HFFc6 (cell line): ENCODE measurements at places on chromosomes 3 and 15. TPM values are rescaled to one million over a fixed set of nuclear protein-coding genes. Genes with fewer than 3 reads are reported as not detected.

DNA sequence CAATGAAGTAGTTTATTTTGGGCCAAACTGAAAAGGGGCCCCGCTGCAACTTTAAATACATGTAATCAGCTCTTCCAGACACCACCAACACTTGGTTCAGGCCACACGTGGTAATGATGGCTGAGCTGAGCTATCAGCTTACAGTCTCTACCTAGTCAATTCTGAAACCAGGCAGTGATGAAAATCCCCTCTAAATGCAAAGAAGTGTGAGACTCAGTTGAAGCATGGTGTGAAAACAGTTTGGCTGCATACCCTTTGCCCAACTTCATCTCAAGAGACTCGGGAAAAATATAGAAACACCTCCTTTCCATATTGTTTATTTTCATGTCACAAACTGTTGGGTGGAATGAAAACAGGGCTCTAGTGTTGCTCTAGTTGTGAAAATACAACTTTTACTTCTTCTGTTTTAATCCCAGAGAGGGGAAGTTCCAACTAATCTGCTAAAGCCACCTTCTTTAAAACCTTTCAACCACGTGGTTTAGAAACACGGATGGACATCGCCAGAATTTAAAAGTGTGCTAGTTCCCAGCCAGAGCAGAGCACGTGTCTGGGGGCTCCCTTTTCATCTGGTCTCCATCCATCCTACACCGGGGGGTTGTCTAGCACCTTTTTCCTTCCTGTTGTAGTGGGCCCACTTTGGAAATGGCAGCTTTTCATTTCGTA lies 229.1 kb downstream of the EPHB1 start:
- no peak overlapping the region for H3K4me3 ChIP-seq
- H3K4me1 ChIP-seq, result no peaks in the 10 kb centered on the region
- H3K36me3 ChIP-seq, result no peaks in the 10 kb centered on the region
- no peak overlapping the region for H3K27ac ChIP-seq
- no peak for DNase-seq

DNA sequence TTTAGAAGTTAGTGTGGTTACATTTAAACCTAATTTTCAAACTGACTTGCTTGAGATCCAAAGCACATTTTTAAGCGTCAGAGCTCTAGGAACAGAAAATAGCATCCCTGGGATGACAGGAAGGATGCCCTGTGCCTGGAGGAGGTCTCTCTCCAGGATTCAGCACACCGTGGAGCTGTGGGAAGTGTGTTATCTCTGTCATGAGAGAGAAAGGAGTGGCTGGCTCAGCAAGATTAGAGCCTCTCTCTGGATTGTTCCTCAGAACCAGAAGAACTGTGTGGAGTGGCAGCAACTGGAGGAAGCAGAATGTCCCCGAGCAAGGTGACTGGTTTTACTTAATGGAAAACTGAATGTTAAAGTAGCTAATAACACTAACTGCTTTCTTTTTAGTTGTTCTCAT lies 233.6 kb upstream of the TGFBR2 start:
- DNase-seq, result no peak
- no peak overlapping the region for H3K4me3 ChIP-seq
- H3K36me3 ChIP-seq, result no peaks in the 10 kb centered on the region
- H3K4me1 ChIP-seq, result peaks cover 30% of the 10 kb centered on the region
- no peaks in the 10 kb centered on the region for H3K27me3 ChIP-seq
- no peak overlapping the region for H3K27ac ChIP-seq

DNA sequence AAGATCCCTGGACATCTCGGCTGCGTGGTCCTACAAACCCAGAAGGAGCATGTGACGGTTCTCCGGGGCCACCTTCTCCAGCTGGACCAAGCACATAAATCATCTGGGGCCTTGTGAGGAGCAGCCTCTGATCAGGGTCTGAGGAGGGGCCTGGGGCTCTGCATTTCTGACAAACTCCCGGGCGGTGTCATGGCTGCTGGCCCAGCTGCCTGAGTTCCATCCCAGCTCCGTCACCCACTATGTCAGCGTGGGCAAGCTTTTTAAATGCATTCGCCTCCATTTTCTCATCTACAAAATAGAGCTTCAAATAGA lies 126.3 kb upstream of the MEF2A start:
- H3K4me3 ChIP-seq, result no peak overlapping the region
- no peaks in the 10 kb centered on the region for H3K36me3 ChIP-seq
- H3K27ac ChIP-seq, result no peak overlapping the region
- H3K4me1 ChIP-seq, result peaks cover 22% of the 10 kb centered on the region
- no peak for DNase-seq

GRCh38 chr15:56038015-56038414 lies 44.6 kb upstream of the NEDD4 start:
- peaks cover 49% of the 10 kb centered on the region for H3K4me1 ChIP-seq
- H3K36me3 ChIP-seq, result no peaks in the 10 kb centered on the region
- H3K4me3 ChIP-seq, result no peak overlapping the region
- peak; percentile 67 for DNase-seq
- H3K27ac ChIP-seq, result peak overlapping the region; percentile 64

- no peaks in the 10 kb centered on the region for H3K4me1 ChIP-seq
- H3K27me3 ChIP-seq, result peaks cover 24% of the 10 kb centered on the region
- H3K36me3 ChIP-seq, result no peaks in the 10 kb centered on the region
- no peak overlapping the region for H3K27ac ChIP-seq
- no peak for DNase-seq
- no peak overlapping the region for H3K4me3 ChIP-seq
These were observed 94.1 kb upstream of the ATP2B2 start for GRCh38 chr3:10599444-10599843.

LYZL4 gene
- total RNA-seq, result not detected in 3 replicates

- peak overlapping the region; percentile 62; the same call in 1 of the 2 replicates for H3K27ac ChIP-seq
- DNase-seq, result no peak
- peaks cover 52% of the 10 kb centered on the region for H3K4me1 ChIP-seq
- no peaks in the 10 kb centered on the region for H3K36me3 ChIP-seq
- no peak overlapping the region for H3K4me3 ChIP-seq
- peaks cover 4% of the 10 kb centered on the region for H3K27me3 ChIP-seq
These were observed 90.8 kb downstream of the SLCO3A1 start for GRCh38 chr15:91944331-91944730.

- H3K27ac ChIP-seq, result peak overlapping the region; percentile 29; the same call in 1 of the 2 replicates
- DNase-seq, result no peak
- peak overlapping the region; percentile 77 for H3K4me3 ChIP-seq
- peaks cover 26% of the 10 kb centered on the region for H3K4me1 ChIP-seq
- peaks cover 23% of the 10 kb centered on the region for H3K27me3 ChIP-seq
These were observed 792 bp downstream of the SHF start for GRCh38 chr15:45186771-45187577.

CFAP100 gene
- total RNA-seq, result not detected in 3 replicates

UTS2B gene
- 0.33 to 1.3 TPM (median 0.92 TPM) in 3 replicates for total RNA-seq

GRCh38 chr3:185084901-185085300 lies 68.0 kb downstream of the C3orf70 start:
- H3K27ac ChIP-seq, result no peak overlapping the region
- peaks cover 14% of the 10 kb centered on the region for H3K27me3 ChIP-seq
- H3K36me3 ChIP-seq, result no peaks in the 10 kb centered on the region
- no peak overlapping the region for H3K4me3 ChIP-seq
- peaks cover 43% of the 10 kb centered on the region for H3K4me1 ChIP-seq

FAM107A gene
- total RNA-seq, result 0.11 TPM in 1 of 2 replicates, not detected in the other

DNA sequence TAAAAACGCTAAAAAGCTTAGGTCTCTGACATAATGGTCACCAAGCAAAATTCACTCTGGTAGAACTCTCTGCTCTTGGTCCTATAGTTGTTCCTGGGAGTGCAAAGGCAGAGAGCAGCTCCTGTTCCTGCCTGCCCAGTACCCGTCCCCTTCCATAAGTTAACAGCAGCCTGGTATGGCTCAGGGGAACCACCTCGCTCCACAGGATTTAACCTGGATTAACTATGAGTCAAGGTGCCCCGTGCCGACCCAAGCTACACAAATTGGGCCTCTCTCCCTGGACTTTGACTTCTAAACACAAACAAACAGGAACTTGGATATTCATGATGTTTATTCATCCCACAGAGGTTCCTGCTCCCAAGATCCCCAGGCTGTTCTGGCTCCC lies 32.1 kb downstream of the SCAP start:
- H3K4me1 ChIP-seq, result peaks cover 21% of the 10 kb centered on the region
- H3K27me3 ChIP-seq, result no peaks in the 10 kb centered on the region; the same call in none of the 2 replicates
- peak overlapping the region; percentile 82 for H3K27ac ChIP-seq
- no peak for DNase-seq
- H3K36me3 ChIP-seq, result peaks cover 7% of the 10 kb centered on the region
- peak overlapping the region; percentile 29; the same call in 1 of the 2 replicates for H3K4me3 ChIP-seq

DNA sequence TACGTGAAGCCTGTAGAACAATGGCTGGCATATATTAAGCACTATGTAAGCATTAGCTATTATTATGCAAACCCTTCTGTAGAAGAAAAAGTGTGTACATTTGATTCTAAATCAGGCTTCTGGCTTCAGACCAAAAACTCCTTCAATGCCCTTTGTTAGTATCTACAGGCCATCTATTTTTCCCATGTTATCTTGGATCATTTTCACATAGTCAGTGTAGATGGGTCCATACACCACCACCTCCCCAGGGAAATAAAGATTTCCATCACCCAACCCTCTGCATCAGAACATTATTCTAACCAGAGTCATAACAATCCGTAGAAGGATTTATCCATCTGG lies 8.0 kb upstream of the KLHL6 start:
- no peak for DNase-seq
- H3K36me3 ChIP-seq, result no peaks in the 10 kb centered on the region
- H3K4me3 ChIP-seq, result no peak overlapping the region
- peaks cover 21% of the 10 kb centered on the region for H3K27me3 ChIP-seq
- no peaks in the 10 kb centered on the region for H3K4me1 ChIP-seq

DNA sequence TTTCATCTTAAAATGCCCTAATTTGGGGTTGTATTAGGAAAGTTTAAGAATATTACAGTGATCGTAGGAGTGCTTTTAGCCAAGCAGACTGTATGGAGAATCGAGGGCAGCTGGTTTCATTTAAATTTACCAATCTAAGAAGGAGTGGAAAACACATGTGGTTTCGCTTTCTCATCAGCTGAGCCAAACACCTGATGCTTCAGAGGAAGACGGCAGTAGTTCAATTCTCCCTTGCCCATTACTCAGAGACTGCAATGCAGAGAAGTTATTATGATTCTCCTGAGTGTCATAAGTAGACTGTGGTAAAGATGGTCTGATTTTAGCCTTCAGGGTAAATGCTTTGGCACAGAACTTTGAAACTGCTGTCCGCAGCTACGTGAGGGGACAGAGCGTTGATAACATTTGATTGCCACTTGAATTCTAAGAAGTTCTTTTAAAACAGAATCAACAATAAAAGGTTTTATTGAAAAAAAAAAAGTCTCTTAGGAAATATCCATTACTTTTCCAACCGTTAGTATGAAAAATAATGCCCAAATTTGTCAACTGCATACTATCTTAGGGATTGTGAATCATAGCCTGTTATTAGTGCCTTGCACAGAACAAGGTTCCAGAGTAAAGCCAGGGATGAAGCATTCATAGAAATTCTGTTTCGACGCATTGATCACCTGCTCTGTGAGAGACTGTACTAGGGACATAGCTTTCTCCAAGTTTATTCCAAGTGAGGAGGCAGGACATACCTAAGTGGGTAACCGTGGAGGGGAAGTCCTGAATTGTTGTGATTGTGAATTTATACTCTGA lies 25.6 kb downstream of the LYSMD4 start:
- H3K36me3 ChIP-seq, result 0 out of 2 replicates have a peak, but pooled peaks cover 13% of the 10 kb centered on the region
- H3K27me3 ChIP-seq, result no peaks in the 10 kb centered on the region; the same call in none of the 2 replicates
- H3K4me1 ChIP-seq, result peaks cover 53% of the 10 kb centered on the region
- peak overlapping the region; percentile 85 for H3K4me3 ChIP-seq

DNA sequence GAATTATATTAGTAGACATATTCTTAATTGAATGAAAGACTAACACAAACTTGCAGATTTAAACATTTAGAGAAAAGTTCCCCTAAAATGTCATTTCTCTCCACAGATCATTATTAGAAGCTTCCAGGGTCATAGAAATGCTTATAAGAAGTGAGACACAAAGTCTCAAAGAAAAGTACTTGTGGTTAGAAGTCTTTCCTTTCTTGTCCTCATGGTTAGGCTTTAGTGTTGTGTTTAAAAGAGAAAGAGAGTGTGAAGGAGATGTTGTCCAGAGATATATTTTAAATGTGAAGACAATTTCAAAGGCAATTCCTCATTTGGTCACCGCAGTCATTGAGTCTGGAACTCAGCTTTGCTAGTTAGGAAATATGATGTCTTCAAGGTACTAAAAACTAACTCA lies 230.4 kb upstream of the ARPP21 start:
- H3K36me3 ChIP-seq, result peaks cover 4% of the 10 kb centered on the region; the same call in 1 of the 2 replicates
- H3K4me1 ChIP-seq, result no peaks in the 10 kb centered on the region
- H3K4me3 ChIP-seq, result no peak overlapping the region
- H3K27ac ChIP-seq, result no peak overlapping the region
- no peaks in the 10 kb centered on the region for H3K27me3 ChIP-seq

CLDN16 gene
- 0.06 TPM in 1 of 3 replicates, not detected in the others for total RNA-seq
